ENCODE measurements at places on chromosomes 12 and 14.

GRCh38 chr12:52708010-52708409 lies 4.7 kb upstream of the KRT77 start:
- DNase-seq, result no peak

- DNase-seq, result no peak
Measured at GRCh38 chr14:60963761-60964160, 17.1 kb downstream of the TRMT5 start.

GRCh38 chr14:104706733-104707607 lies 17.1 kb upstream of the ADSS1 start:
- DNase-seq, result no peak

DNA sequence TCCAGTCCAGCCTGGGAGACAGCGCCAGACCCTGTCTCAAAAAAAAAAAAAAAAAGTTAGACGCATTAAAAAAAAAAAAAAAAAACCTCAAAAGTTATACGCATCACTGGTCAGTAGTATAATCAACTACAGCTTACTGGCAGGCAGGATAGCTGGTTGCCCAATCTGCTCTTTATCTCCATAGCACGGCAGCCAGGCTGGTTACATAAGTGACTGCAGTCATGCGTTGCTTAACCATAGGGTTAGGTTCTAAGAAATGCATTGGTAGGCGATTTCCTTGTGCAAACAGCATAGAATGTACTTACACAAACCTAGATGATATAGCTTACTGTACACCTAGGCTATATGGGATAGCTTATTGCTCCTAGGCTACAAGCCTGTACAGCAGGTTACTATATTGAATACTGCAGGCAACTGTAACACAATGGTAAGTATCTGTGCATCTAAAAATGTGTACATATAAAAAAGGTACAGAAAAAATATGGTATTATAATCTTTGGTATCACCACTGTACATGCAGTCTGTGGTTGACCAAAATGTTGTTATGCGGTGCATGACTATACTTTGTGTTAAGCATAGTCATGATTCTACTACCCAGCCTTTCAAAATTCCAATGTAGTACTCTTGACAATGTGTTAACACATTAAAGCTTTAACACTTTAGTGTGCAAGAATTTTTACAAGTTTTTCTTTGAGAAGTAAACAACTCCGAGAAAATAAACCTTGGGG lies 8.1 kb downstream of the L2HGDH start:
- no peak for DNase-seq

DNA sequence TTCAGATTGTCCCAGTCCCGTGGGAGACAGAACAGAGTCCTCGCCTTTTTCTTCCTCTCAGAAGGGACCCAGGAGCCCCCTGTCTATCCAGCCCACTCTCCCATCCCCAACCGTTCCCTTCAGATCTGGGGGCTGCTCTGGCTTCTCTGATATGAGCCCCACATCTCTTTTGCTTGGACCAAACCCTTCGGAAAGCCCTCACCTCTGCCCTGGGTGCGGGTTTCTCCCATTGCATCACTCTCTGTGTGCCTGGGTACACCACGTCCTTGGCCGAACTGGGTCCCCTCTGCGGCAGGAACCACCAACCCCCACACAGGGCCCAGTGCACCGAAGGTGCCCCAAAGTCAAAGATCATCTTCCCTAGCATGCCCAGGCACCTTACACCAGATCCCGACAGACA lies 87.8 kb downstream of the DICER1 start:
- no peak for DNase-seq

DNA sequence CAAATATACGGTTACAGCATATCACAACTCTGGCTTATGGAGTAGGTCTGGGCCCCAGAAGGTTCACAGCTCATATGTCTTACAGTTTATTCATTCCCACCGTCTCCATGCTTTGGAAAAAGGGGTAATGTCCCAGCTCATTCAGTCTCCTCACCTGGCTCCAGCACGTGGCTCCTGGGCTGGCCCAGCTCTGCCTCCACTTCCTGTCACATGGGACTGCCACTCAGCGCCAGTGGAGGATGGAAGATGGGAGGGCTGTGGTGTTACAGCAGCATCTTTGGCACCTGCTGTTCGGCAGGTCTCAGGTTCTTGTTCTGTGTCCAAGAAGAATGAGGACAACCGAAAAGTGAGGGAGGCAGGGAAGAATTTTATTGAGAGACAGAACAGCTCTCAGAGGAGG lies 216.3 kb upstream of the ATXN7L3B start:
- no peak for DNase-seq

DNA sequence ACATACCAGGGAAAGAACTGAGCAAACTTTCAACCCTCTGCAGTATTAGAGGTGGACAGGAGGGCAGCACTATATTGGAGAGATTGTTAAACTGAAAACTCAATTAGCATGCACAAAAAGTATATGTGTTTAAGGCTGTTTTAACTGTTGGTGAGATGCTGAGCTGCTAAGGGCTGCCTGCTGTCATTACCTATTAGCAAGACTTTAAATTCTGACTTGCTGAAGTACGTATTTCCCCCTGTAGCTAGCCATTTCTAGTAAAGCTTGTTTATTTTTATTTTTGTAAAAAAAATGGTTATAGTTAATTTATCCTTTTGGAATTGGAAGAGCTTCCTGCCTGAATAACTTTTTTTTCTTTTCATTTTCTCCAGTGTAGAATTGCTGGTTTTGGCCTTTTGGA lies 92.2 kb downstream of the CACNA1C start:
- DNase-seq, result no peak

DNA sequence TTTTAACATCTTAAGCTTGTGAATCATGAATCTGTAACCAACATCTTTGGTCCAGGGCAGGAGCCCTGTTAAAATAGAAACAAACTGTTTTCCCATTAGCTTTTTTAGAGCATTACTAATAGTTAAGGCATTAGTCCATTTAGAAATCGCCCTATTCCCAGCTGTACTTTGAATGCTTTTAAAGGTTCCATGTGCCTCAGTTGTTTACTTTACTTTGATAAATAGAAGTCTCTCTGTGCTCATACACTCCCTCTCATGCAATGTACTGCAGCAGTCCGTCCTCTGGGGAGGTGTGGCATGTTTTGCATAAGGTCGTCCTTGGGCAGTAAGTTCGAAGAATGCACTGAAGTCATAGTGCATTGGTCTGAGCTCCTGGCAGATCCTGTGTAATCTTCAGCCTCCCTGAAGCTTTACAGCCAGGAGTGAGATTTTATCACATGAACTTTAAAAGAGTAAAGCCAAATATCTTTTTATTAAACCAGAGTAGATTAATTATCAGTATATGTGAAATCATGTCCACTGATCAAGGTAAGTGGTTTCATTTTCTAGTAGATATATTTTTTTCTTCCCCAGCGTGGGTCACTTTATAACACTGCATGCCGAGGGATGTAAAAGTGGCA lies 134.7 kb downstream of the FGD4 start:
- DNase-seq, result no peak

DNA sequence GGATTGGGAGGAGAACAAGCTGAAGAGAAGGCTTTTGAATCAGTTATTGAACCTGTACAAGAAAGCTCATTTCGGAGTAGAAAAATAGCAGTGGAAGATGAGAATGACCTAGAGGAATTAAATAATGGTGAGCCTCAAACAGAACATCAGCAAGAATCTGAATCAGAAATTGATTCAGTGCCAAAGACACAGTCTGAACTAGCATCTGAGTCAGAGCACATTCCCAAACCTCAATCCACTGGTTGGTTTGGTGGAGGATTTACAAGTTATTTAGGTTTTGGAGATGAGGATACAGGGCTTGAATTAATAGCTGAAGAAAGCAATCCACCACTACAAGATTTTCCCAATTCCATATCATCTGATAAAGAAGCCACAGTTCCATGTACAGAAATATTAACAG lies 13.5 kb downstream of the MIA2 start:
- no peak for DNase-seq

GRCh38 chr12:126389961-126390360 lies 1324.7 kb downstream of the AACS start:
- DNase-seq, result no peak

DNA sequence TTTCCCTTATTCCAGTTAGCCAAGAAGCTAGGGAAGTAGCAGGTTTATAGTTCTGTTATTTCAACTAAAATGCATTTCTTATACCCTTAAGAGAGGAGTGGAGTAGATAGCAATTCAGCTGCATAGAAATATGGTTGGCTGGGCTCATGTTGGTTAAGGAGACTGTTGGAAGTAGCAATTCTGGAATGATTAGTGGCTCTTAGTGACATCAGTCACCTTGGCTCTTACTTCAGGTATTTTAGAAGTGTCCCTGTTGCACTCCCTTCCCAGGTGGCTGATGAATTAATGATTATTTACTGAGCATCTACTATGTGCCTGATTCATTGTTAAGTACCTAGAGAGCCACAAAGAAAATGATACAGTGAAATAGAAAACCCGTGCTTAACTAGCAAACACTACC lies 128.1 kb downstream of the MGST1 start:
- DNase-seq, result no peak

DNA sequence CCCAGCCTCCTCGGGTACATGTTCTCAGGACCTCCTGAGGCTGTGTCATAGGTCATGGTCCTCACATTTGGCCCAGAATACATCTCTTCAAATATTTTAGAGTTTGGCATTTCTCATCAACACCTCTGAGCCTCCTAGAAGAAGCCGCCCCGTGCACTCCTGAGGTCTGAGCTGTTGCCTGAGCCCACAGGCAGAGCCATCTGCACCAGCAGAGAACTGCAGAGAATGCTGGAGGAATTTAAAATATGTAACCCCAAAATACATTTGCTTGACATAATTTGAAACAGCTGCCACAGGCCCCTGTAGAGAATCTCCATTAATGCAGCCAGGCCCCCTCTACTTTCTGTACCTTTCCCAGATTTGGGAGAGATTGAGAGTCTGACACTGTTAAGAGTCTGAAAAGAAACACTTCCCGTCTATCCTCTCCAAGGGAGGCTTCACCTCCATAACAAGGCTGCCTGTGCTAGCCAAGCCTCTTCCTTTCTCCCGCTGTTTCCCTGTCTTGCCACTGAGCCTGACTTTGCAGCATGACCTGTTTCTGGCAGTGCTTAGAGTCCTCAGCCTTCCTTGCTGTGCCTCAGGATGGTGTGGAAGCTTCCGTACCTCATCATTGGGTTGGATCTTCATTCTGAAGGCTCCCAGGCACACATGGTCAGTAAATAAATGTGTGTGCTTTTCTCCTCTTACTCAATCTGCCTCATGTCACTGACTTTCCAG lies 95.4 kb upstream of the SFSWAP start:
- DNase-seq, result no peak

DNA sequence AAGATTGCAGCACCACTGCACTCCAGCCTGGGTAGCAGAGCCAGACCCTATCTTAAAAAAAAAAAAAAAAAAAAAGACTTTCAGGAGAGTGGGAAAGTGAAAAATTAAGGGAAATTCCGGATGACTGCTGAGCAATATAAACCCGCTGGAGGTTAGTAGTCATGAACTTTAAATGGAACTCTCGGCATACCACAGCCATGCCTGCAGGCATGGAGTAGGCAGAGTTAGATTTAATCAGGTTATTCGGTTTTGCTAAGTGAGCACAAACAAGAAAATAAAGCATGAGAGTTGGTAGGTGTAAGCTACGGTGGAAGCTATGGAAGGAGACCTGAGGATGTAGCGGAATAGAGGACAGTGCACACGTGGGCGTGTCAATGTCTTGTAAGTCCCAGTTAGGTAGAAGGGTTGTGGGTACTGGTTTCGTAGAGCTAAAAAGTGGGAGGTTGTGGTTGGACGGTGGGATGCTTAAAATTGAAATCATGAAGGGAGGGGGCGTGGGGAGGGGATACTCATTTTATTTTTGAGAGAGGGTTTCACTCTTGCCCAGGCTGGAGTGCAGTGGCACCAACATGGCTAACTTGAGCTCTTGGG lies 11.8 kb upstream of the TUBA1C start:
- DNase-seq, result no peak

DNA sequence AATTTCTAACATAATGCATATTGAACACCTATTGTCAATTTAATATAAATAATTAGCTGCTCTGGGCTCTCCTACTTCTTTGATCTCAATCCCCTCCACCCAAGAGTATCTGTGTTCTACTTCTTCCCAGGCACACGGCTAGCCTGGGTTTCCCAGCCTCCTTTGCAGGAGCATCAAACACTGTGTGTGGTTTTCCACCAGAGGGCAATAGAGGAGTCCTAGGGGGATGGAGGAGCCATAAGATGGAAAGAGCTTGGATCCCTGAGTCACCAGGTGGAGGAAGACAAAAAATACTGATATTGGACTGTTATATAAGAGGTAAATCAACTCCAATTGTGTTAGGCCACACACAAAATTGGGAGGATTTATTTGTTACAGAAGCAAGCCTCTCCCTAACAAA lies 333.7 kb downstream of the GLT1D1 start:
- no peak for DNase-seq

DNA sequence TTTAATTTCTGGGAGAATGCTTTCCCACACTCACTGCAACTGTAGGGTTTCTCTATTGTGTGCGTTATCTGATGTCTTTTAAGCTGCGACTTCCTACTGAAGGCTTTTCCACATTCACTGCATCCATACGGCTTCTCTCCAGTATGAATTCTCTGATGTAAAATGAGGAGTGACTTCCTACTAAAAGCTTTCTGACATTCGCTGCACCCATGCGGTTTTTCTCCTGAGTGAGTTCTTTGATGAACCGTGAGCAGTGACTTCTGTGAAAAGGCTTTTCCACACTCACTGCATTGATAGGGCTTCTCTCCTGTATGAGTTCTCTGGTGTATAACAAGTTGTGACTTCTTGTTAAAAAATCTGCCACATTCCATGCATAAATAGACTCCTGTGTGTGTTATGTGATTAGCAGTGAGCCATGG lies 29.7 kb downstream of the ZNF605 start:
- no peak for DNase-seq

GRCh38 chr12:109710747-109711595 lies 2.7 kb upstream of the FAM222A start:
- DNase-seq, result no peak

GRCh38 chr14:75514673-75515628 lies 7.3 kb upstream of the BATF start:
- DNase-seq, result no peak

DNA sequence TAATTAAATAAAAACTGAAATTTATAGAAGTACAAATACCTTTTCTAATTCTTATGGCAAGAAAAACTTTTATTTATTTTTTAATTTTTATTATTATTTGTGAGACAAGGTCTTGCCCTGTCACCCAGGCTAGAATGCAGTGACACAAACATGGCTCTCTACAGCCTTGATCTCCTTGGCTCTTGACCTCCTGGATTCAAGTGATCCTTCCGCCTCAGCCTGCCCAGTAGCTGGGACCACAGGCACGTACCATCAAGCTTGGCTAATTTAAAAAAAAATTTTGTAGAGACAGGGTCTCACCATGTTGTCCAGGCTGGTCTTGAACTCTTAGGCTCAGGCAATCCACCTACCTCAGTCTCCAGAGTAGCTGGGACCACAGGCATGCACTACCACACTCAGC lies 47.4 kb downstream of the COCH start:
- no peak for DNase-seq

- no peak for DNase-seq
Measured at GRCh38 chr12:33427071-33427470, 12.5 kb downstream of the SYT10 start.

Measured in activated naive CD4-positive, alpha-beta T cell treated with anti-CD3 and anti-CD28 coated beads, Interleukin-2, amount 50 U/mL, for 16 hours (primary cell).